Kidney capillary endothelial cell (primary cell): ENCODE measurements at places on chromosomes 4 and X.
A peak's percentile ranks its signal among the peaks of the same experiment; 100 is the strongest.

GRCh38 chrX:79065696-79066095 lies 78.8 kb upstream of the GPR174 start:
- DNase-seq, result no peak

DNA sequence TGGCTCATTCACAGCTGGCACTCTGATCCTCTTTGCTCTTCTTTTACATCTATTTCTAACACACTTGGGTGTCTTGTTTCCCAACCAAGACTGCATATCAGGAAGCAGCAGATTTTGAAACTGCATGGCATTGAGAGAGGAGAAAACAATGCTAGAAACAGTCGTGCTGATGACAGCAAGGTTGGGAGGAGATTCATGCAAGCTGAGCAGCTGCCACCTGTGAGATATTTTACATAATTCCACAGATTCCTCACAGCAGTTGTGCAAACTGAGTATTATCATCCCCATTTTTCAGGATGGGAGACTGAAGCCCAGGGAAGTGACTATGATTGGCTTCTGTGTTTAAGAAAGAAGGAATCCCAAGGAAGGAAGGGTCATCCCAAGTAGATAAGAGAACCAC lies 105.0 kb downstream of the SLC2A9 start:
- DNase-seq, result no peak

GRCh38 chr4:70997546-70997945 lies 4.1 kb downstream of the DCK start:
- no peak for DNase-seq

DNA sequence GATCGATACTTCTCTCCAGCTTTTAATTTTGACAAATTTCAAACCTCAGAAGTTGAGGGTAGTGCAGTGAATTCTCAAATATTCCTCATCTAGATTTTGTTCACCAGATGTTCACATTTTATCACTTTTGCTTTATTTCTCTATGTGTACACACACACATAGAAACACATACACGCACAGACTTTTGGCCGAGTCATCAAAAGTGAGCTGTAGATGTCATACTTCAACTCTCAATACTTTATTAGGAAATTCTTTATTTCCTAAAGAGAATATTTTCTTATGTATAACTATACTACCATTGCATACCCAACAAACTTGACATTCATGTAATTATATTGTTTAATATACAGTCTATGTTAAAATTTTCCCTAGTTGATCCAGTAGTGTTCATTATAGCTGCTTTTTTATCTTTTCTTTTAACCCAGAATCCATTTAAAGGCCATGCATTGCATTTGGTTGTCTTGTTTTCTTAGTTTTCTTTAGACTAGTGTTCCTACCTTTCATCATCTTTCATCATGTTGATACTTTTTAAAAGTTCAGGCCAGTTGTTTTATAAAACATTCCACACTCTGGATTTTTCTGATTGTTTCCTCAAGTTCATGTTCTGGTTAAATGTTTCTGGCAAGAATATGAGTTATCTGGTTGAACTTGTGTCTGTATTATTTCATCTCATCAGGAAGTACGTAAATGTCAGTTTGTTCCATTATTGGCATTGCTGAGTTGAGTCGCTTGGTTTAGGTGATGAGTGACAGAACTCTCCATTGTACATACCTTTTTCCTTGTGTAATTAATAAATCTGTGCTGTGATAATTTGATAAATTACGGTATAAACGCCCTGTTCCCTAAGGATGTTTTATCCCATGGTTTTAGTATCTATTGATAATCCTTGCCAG lies 94.1 kb upstream of the TLR2 start:
- DNase-seq, result no peak

- no peak for DNase-seq
Observed at GRCh38 chr4:26377328-26378311, 56.8 kb downstream of the RBPJ start.

DNA sequence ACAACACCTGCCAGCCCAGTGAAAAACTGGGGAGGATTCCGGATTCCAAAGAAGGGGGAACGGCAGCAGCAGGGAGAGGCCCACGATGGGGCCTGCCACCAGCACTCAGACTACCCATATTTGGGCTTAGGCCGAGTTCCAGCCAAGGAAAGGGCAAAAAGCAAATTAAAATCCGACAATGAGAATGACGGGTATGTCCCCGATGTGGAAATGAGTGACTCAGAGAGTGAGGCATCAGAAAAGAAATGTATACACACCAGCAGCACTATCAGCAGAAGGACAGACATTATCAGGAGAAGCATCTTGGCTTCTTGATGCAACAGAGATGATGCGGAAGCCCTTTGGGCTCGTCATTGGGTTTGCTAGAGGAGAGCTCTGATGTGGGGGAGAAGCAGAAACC lies 62.4 kb downstream of the JADE1 start:
- DNase-seq, result no peak

GRCh38 chrX:138683600-138683999 lies 27.9 kb downstream of the FGF13 start:
- no peak for DNase-seq

DNA sequence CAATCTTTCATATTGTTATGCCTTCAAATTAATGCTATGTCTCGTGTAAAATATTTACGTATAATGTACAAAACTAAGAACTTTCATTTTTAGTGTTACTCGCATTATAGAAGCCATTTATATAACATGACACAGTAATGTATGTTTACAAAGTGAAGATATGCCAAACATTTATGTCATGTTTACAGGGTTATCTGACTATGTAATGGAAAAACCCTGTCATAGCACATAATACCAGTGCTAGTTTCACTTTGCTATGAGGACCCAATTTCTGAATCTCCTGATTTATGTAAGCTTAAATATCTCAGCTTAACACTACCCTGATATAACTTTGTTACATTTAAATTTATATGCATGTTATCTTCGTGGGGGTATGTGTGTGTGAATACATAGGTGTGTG lies 233.1 kb downstream of the FAT4 start:
- DNase-seq, result no peak

GRCh38 chr4:157575339-157575738 lies 354.8 kb downstream of the GRIA2 start:
- DNase-seq, result no peak

GRCh38 chrX:68203646-68204045 lies 229.6 kb downstream of the OPHN1 start:
- no peak for DNase-seq

DNA sequence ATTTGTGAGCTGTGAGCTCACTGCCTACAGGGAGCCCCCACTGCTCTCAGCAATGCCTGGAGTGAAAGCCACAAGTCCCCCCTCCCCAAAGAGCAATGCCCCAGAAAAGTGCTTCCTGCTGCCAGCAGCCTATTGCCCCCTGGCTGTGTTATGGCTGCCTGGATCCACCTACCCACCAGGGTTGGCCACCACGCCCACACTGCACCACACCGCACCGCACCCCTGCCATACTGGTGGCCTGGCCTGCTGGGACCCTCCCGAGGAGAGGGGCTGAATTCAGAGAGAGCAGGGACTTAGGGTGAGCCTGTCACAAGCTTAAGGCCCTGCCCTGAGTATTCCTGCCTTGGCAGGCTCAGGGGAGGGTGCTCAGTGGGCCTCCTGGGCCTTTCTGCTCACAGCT lies 4.3 kb downstream of the CFAP99 start:
- DNase-seq, result no peak

DNA sequence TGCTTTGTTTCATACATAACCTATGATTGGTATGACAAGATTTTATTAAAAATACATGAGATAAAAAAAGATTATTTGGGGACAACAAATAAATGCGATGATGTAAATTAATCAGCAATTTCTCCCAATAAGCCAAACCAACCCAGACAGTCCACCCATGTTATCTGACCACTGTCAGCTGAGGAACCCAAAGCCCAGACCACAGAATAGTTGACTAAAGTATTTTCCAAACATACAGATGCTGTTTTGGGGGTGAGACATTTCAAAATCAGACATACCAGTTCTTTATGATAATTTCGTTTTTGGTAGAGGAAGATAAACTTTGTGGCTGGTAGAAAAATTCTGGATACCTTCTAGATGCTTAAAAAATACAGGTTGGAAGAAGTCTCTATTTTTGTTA lies 650.8 kb upstream of the FAM241A start:
- no peak for DNase-seq

GRCh38 chr4:105246712-105247111 lies 100.0 kb downstream of the TET2 start:
- no peak for DNase-seq

- DNase-seq, result no peak
Observed at GRCh38 chr4:163915896-163916295, 421.4 kb downstream of the TMA16 start.

- no peak for DNase-seq
Observed at GRCh38 chr4:167918077-167918476, 174.3 kb upstream of the ANXA10 start.

- DNase-seq, result peak; percentile 34
Observed at GRCh38 chr4:24770032-24770584, 25.3 kb upstream of the SOD3 start.

DNA sequence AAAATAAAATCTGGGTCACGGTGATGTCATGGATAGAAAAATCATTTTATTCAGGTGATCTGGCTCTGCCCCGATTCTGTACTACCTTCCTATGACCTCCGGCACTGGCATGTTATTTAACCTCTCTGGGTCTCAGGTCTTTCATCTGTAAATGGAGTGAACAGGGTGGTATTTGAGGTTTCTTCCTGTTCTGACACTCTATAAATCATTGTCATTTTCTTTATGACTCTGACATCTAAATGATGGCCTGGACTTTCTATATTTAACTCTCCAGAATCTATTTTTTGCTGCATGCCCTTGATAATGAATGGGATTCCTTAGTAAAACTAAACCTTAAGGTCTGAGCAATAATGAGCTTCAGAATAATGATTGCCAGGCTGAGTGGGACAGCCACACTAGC lies 422.0 kb upstream of the CNKSR2 start:
- no peak for DNase-seq

- DNase-seq, result no peak
Observed at GRCh38 chrX:85243155-85243554, 424 bp downstream of the SATL1 start.

DNA sequence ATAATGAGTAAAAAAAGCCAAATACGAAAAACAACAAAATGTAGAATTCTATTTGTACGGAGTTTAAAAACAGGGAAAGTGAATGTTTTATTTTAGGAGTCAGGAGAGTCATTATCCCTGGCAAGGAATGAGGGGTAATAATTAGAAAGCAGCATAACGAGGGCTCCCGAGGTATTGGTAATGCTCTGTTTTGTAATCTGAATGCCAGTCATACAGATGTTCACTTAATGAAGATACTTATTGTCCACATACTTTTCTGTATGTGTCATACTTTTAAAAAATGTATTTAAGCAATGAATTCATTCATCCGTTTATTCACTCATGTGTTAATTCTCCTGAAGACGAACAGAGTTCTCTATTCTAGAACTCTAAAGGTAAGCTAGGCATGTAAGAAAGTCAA lies 87.8 kb upstream of the BMP2K start:
- DNase-seq, result no peak
